Fibroblast of mammary gland (primary cell): ENCODE measurements at places on chromosomes 7 and 10.
A peak's percentile ranks its signal among the peaks of the same experiment; 100 is the strongest.

DNA sequence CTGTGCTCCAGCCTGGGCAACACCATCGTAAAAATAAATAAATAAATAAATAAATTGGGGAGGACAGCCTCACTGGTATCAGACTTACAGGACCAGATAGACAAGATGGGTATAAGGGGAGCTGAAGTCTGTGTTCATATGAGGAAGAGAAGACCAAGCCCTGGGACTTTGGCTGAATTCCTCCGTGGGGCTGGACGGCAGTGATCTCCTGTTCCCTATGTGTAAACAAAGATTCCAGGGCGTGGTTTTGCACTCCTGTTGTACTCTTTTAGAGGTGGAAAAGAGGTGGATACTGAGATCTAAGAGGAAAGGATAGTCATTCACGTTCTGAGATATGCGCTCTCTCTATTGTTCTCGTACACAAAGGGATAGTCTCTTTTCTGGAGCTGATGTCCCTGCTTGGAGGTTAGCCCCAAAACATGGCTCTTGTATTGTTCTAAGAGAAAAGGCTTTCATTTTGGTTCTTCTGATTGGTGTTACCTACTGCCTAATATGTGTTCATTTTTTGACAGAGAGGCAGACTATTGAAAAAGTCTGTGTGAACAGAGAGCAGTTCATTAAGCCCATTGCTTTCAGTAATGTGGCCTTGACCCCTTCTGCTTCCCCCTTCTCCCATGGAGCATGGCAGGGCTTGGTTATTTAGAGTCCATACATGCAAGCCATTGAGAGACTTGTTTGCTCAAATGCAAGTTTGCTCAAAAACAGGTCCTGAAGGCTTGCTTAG lies 12.3 kb downstream of the KCTD7 start:
- DNase-seq = no peak

- peak; percentile 45 for DNase-seq
Observed at GRCh38 chr10:113858541-113858940, 4.1 kb downstream of the NHLRC2 start.

- DNase-seq = no peak
Observed at GRCh38 chr7:112022128-112022527, 184.1 kb downstream of the DOCK4 start.

DNA sequence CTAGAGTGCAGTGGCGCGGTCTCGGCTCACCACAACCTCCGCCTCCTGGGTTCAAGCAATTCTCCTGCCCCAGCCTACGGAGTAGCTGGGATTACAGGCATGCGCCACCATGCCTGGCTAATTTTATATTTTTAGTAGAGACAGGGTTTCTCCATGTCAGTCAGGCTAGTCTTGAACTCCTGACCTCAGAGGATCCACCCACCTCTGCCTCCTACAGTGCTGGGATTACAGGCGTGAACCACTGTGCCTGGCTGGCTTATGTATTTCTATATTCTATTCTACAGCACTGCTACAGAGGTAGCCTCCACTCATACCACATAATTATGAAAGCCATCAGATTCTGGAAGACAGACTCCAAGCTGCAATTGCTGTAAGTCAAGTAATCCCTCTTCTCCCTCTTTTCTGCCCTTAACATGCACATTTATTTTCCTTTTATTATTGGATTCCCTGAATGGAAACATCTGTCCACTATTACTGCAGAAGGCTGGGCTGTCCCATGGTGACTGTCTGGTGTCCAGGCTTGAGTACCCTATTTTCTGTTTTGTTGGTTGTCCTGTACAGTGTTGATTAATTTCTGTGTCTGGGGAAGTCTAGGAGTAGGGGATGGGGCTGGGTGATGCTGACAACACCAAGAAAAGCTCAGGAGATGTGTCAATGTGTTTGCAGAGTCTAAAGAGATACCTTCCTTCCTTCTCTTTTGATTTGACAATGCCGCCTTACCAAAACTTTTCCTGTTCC lies 5.8 kb upstream of the ZNF487 start:
- DNase-seq = no peak
